Activated CD8-positive, alpha-beta memory T cell treated with anti-CD3 and anti-CD28 coated beads, Interleukin-2, amount 50 U/mL, for 4 hours (primary cell): ENCODE measurements at places on chromosomes 13 and 19.

GRCh38 chr19:42512130-42512636 lies 16.1 kb downstream of the CEACAM1 start:
- no peak for DNase-seq

- no peak for DNase-seq
These were observed 585.3 kb downstream of the FGF9 start for GRCh38 chr13:22256111-22256639.

DNA sequence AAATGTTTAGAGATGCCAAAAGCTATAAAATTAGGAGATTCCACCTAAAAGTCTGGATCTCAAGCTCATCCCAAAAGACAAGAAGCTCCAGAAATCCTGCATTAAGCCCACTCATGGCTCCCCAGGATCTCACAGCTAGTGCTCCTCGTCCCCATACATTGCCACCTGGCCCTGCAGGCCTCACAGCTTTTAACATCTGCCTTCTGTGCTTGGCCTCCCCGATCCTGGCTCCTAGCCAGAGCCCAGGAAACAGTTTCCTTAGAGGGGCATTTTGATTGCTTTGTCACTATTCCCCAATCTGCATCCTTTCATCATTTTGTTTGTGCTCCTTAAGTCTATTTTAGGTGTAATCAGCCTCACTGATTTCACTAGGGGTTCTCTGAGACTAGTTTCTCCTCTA lies 14.5 kb upstream of the DCT start:
- no peak for DNase-seq

DNA sequence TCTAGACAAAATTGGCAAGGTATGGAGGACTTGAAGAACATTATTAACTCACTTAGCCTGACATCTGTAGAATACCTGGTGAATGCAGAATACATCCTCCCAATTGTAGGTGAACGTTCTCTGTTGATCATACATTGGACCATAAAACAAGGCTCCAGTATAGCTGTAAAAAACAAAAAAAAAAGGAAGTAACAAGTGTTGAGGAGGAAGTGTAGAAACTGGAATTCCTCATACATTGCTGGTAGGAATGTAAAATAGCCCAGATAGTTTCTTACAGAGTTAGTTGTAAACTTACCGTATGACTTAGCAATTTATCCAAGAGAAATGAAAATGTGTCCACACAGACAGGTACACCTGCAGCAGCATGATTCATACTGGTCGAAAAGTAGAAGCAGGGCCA lies 44.8 kb downstream of the TSSK6 start:
- no peak for DNase-seq

DNA sequence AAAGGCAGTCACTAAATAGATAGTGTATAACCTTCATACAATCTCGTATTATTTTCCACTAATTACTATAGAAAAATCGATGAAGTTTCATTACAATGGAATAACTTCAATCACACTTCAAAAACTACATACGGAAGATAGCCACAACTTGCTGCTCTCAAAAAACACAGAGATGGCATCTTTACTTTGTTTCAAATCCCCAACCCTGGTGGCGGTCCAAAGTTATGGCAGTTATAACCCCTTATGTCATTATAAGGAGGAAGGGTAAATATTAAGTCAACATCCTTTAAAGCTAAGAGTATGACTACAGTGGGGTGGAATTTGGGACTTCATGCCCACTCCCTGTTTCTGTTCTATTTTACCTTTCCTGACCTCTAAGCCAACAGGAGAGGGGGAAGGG lies 146.5 kb downstream of the LACC1 start:
- DNase-seq = no peak

GRCh38 chr19:51873097-51873496 lies 14.7 kb downstream of the ZNF577 start:
- DNase-seq = no peak

GRCh38 chr13:103195762-103196161 lies 129.5 kb upstream of the SLC10A2 start:
- DNase-seq = no peak
